Cardiac muscle cell (in vitro differentiated cells and primary cell): ENCODE measurements at places on chromosomes 4 and X. TPM values are rescaled to one million over a fixed set of nuclear protein-coding genes. Genes with fewer than 3 reads are reported as not detected.

The EVC2 gene
- 3.1 and 3.3 TPM in 2 replicates for total RNA-seq

DNA sequence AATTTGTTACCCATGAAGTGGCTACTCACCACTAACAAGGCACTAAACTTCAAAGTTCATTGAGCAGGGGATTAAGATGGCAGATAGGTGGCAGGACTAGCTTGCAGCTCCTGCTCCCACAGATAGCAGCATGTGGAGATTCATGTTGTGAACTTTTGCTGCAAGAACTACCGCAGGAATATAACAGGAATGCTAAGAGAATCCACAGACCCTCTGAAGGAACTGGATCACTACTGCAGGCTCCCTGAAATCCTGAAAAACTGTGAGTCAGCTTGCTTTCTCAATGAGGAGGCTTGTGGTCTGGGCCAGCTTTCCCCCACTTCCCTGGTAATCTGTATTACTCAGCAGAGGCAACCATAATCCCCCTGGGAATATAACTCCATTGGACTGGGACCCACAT lies 118.5 kb upstream of the VCX2 start:
- no peaks in the 10 kb centered on the region for H3K36me3 ChIP-seq
- no peak overlapping the region for H3K4me3 ChIP-seq
- H3K27me3 ChIP-seq = no peaks in the 10 kb centered on the region

GRCh38 chr4:1975391-1975801 lies 33.4 kb downstream of the NELFA start:
- peaks cover 10% of the 10 kb centered on the region for H3K4me1 ChIP-seq
- H3K27me3 ChIP-seq = no peaks in the 10 kb centered on the region
- no peak for DNase-seq
- no peak overlapping the region for H3K27ac ChIP-seq
- peaks cover 44% of the 10 kb centered on the region for H3K36me3 ChIP-seq

The MAD2L1 gene
- 6.2 and 11.6 TPM in 2 replicates for total RNA-seq

The WDR45 gene
- total RNA-seq = 51.4 and 54.6 TPM in 2 replicates

The NHSL2 gene
- 5.9 and 6.6 TPM in 2 replicates for total RNA-seq

The MAGEA11 gene
- not detected in 2 replicates for total RNA-seq

The NLGN3 gene
- 7.4 and 10.2 TPM in 2 replicates for total RNA-seq

The CDK16 gene
- 391 and 422 TPM in 2 replicates for total RNA-seq

GRCh38 chr4:10225096-10225495 lies 108.5 kb upstream of the WDR1 start:
- no peaks in the 10 kb centered on the region for H3K36me3 ChIP-seq
- H3K27me3 ChIP-seq = no peaks in the 10 kb centered on the region
- no peak overlapping the region for H3K27ac ChIP-seq
- DNase-seq = no peak
- H3K4me3 ChIP-seq = no peak overlapping the region
- no peaks in the 10 kb centered on the region for H3K4me1 ChIP-seq

DNA sequence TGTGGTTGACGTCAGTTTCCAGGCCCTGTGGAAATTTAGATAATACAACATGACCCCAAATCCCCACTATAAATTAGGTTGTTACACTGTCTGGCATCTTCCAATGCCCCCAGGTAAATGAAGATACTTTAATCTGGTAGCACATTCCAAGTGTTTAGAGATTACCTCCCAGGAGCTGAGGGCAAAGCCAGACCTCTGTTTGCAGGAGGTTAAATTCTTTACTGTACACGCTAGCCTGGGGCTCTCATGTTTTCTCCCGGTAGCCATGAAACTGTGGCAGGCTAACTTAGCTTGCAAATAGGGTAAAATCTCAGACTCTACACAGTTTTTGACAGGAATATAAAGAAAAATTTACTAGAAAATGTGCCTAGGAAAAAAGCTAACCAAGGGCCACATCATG lies 450.0 kb downstream of the PDGFC start:
- no peak overlapping the region for H3K27ac ChIP-seq
- no peaks in the 10 kb centered on the region for H3K4me1 ChIP-seq
- H3K36me3 ChIP-seq = no peaks in the 10 kb centered on the region
- H3K27me3 ChIP-seq = no peaks in the 10 kb centered on the region
- H3K4me3 ChIP-seq = no peak overlapping the region
- DNase-seq = no peak

DNA sequence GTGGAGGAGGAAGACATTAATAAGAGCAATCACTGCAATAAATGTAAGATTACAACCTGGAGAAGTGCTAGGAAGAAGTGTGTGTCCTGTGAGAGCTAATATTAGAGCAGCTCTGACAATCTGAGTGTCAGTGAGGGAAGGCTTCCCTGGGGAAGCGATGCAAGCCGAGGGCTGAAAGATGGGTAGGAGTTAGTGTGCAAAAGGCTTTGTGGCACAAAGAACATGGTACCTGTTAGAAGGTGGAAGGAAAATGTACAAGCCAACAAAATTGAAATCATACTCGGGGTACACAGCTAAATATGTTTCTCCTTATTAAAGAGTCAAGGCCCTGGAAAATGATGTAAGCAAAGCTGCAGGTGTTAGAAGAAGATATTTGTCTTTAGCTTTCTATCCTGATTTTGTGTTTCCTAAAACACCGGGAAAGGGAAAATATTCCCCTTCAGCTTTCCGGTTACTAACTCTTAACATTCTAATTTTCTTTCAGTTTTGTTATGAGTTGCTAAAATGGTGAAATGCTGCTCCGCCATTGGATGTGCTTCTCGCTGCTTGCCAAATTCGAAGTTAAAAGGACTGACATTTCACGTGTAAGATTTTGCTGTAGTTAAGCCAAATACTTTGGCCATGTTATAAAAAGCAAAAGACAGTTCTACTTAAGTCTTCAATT lies 808 bp downstream of the THAP6 start:
- no peak for DNase-seq
- peaks cover 23% of the 10 kb centered on the region for H3K4me1 ChIP-seq
- H3K36me3 ChIP-seq = peaks cover 25% of the 10 kb centered on the region
- H3K27ac ChIP-seq = peak overlapping the region; percentile 88
- peak overlapping the region; percentile 66 for H3K4me3 ChIP-seq
- H3K27me3 ChIP-seq = no peaks in the 10 kb centered on the region

The STX18 gene
- total RNA-seq = 50.1 and 63.3 TPM in 2 replicates

The BMPR1B gene
- total RNA-seq = 0.42 and 1.8 TPM in 2 replicates

DNA sequence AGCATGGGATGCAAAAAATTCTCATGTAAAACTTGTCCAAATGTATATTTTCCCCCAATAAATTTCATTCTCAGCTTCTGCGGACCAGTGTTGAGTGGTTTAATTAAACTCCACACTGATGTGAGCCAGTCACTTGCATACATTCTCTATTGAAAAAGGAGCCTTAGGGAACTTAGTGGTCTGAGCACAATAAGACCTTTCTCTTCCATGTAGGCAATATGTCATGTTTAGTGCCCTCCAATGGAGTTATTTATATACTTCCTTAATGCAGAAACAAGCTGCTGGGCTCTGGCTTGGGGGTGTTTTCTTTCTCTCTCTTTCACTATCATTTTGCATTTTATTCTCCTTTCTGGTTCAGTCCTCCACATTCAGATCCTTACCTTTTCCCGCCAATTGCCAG lies 196.9 kb downstream of the ANAPC10 start:
- no peaks in the 10 kb centered on the region for H3K27me3 ChIP-seq
- H3K36me3 ChIP-seq = no peaks in the 10 kb centered on the region
- DNase-seq = no peak
- H3K27ac ChIP-seq = no peak overlapping the region

The SPANXN3 gene
- total RNA-seq = not detected in 2 replicates

GRCh38 chr4:124806403-124806802 lies 93.9 kb upstream of the ANKRD50 start:
- DNase-seq = no peak
- no peak overlapping the region for H3K27ac ChIP-seq
- no peaks in the 10 kb centered on the region for H3K36me3 ChIP-seq
- no peaks in the 10 kb centered on the region for H3K27me3 ChIP-seq
- H3K4me3 ChIP-seq = no peak overlapping the region

DNA sequence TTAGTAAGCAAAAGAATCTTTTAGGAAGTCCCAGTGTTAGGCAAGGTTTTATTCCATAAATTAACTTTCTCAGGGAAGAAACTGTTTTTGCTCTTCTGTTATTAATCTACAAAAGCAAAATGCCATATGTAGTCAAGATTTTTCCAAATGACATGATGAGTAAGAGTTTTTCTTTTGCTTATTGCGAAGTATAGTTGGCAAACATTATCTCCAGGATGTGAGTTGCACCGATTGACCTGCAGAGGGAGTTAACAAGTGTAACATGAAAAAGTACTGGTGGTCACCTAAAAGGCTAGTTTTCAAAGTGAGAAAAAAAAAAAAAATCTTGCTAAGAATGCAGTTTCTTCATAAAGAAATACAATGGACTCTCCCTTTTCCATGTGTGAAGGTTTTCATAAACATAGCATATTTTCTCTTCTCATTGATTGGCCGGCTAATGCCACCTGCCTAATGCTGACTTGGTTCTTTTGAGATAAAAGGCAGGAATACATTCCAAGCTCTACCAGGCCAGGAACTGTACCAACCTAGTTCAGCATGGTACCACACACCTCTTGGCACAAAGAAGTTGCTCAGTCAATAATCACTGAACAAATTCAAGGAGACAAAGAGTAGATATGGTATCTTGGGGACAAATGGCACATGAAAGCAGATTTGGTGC lies 100.2 kb downstream of the LNX1 start:
- H3K27ac ChIP-seq = no peak overlapping the region
- no peaks in the 10 kb centered on the region for H3K36me3 ChIP-seq
- peak; percentile 95 for DNase-seq
- no peak overlapping the region for H3K4me3 ChIP-seq
- no peaks in the 10 kb centered on the region for H3K27me3 ChIP-seq
